ENCODE measurements at places on chromosomes 7 and 10.
A peak's percentile ranks its signal among the peaks of the same experiment; 100 is the strongest.

DNA sequence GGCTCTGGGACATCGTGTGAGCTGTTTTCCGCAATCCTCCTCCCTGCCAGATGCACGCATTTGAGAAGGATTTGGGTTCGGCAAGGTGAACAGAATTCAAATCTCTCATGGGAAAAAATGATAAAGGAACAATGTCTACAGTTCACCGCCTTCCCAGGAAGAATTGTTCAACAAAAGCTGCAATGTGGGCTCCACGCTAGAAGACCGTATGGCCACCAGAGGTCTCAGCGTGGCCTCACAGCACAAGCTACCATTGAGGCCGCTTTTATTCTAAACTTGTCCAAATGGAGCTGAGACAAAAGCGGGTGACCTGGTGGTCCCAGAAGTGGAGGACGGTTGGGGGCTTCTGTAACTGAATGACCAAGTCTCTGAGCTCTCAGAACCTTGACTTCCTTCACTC is 733.1 kb downstream of the PARD3 start:
- DNase-seq: no peak

GRCh38 chr10:88080213-88080612 is 216.8 kb downstream of the PTEN start:
- DNase-seq: no peak

GRCh38 chr10:81873932-81874816 is 820 bp upstream of the NRG3 start:
- no peak for DNase-seq

- no peak for DNase-seq
These were observed 64.0 kb upstream of the CACUL1 start for GRCh38 chr10:118818621-118819221.

DNA sequence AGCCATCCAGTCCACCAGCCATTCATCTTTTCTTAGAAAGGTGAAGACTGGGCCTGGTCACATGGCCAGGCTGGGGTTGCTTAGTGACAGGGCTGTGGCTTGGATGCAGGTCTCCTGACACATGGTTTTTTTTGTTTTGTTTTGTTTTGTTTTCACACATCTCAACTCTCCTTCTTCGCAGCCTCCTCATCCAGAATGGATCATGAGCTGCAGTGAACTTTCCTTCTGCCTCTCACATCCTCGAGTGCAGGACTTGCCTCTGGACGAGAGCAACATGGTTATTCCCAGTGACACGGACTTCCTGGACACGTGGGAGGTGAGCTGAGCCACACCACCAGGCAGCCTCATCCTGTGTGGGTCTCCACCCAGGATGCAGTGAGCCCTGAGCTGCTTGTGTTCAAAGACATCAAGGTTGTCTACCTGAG is 9.5 kb downstream of the AKR1E2 start:
- DNase-seq: peak; percentile 49

GRCh38 chr7:72038022-72038732 is 374.0 kb downstream of the CALN1 start:
- no peak for DNase-seq

DNA sequence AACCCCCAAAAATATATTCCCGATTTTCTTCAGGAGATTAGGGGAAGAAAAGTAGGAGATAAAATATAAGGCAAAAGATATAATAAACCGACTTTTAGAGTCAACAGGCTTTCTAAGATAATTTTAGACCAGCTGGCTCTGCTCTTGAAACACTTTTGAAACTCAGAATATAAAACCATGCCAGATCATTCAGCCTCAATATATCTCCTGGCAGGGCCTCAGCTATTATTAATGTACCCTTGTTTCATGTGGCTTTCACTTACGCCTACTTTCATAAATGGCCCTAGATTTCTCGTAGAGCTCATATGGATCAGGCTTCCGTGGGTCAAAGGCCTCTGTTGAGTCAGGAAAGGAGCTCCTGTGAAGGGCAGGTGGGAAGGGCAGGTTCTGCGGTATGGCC is 396.0 kb downstream of the PHTF2 start:
- no peak for DNase-seq

GRCh38 chr10:35392482-35393228 is 56.3 kb downstream of the CCNY start:
- DNase-seq: no peak

GRCh38 chr7:114650491-114650890 is 235.9 kb downstream of the FOXP2 start:
- no peak for DNase-seq

GRCh38 chr7:146214842-146215241 is 98.2 kb downstream of the CNTNAP2 start:
- no peak for DNase-seq

DNA sequence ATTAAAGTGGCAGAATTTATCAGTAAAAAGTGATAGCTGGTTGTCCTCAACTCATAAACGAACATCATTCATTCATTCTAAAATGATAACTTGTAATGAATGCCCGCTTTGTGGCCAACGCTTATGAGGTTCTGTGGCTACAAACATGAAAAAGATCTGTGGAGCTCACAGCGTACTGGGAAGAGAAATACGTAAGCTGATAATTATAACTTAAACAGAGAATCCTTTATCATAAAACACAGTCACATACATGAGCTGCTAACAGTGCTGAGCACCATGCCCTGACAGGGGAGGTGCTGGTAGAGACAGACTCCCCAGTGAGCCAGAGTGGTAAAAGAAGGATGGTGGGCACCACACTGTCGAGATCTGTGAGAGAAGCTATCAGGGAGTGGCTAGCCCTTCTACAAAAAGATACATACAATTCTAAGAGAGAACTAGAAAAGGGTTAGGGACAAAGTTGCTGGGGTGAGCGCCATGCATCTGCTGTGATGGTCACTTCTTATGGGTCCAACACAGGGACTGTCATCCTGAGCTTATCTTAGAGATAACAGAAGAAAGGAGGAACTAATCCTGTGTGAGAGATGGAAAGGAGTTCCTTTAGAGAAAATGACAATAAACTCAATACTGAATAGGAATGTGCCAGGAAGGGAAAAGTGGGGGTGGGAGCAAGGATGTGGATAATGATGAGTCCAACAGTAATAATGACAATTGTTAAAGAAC is 106.7 kb downstream of the USP6NL start:
- DNase-seq: no peak

DNA sequence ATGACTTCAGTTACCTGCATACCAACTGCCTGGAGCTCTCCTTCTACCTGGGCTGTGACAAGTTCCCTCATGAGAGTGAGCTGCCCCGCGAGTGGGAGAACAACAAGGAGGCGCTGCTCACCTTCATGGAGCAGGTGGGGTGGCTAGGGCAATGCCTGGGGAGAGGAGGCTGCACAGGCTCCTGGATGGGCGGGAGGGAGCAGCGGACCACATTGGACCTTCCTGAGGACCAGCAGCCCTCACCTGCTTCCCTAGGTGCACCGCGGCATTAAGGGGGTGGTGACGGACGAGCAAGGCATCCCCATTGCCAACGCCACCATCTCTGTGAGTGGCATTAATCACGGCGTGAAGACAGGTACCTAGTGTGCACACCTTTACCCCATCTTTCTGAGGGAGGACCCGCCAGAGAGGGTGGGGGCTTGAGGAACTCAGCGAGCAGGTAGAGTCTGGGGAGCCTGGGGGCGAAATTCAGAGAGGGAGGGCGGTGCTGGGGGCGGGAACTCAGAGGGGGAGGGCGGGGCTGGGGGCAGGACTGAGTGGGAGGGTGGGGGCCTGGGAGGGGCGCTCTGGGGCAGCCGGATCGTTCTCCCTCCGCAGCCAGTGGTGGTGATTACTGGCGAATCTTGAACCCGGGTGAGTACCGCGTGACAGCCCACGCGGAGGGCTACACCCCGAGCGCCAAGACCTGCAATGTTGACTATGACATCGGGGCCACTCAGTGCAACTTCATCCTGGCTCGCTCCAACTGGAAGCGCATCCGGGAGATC is 9.0 kb downstream of the AEBP1 start:
- DNase-seq: no peak

GRCh38 chr10:11691319-11691755 is 50.8 kb upstream of the ECHDC3 start:
- DNase-seq: no peak

- no peak for DNase-seq
These were observed 188.9 kb upstream of the KMT2E start for GRCh38 chr7:104825099-104825498.

DNA sequence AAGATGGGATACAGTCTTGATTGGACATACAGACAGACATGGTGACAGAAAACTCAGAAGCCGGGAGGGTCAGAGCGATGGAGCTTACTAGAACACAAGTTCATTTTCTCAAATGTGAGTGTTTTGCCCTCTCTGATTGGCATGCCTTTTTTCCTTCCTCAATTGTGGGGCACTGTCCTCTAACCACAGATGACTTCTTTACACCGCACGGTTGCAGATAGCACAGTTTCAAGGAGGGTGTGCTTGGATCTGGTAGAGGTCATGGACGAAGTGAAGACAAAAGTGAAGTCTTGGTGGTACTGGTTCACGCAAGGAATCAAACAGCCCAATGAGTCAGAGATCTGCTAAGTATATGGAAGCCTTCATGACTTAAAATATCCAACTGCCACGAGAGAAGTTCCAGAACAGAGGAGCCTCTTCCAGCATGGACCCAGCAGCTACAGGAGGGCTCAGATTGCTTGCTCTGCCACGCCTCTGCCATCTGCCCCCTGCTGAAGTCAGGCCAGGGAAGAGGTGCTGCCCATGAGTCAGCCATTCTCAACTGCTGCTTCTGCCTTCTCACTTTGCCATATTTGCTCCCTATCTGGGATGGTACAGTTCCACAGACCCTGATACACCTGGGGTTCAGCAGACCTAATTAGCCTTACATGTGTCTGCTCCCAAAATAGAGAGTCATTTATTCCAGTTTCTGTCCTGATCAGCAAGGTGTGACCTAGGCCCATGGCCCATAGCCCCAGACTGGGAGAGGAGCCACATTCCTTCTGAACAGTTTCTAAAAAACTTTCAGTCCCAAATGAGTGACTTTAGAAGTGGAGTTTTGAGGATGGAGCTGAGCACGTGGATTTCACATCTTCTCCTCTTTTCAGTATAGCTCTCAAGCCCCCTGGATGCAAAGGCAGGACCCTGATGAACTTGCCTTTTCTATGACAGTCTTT is 413.8 kb downstream of the KCNMA1 start:
- DNase-seq: no peak

DNA sequence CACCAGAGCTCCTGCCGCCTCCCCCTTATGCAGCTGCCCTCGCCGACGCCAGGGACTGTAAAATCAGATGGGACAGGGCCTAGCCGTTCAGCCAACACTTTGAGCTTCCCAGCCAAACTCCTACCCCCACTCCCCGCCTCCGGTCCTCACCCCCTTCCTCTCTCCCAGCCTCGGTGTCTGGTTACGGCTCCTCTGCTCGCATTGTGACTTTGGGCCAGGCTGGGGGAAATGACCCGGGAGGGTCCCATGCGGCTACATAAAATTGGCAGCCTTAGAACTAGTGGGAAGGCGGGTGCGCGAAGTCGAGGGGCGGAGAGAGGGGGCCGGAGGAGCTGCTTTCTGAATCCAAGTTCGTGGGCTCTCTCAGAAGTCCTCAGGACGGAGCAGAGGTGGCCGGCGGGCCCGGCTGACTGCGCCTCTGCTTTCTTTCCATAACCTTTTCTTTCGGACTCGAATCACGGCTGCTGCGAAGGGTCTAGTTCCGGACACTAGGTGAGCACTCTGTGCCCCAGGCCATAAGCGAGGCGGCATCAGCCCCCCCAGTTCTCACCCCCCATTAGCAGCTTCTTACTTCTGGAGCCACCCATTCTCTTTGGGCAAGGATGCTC is at the start of gene KAZALD1:
Gene KAZALD1 (plus strand): TSS at position 366 of the 608 bp plus-strand sequence. CDS start 604 bp downstream, outside the sequence.
- no peak for DNase-seq

- no peak for DNase-seq
These were observed 5.8 kb downstream of the UPP1 start for GRCh38 chr7:48094861-48095293.

- no peak for DNase-seq
These were observed 26.9 kb downstream of the ADCY1 start for GRCh38 chr7:45601094-45601493.

DNA sequence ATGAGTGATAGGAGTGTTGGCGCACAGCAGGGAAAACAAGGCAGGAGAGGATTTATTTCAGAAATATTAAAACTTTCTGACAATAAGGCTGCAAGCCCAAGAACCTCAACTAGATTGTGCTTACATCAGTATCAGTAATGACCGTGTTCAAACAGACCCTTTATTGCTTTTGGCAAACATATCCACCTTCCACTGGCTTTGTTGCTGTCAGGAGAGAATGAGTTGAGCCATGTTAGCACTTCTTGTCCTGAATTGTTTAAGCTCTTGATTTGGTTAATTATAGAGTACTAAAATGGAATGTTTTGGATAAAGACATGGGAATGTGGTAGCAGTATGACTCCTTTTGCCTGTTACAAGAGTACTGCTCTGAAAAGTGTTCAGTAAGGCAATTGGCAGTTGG is 3.8 kb downstream of the AHCYL2 start:
- DNase-seq: no peak

- no peak for DNase-seq
These were observed 530.1 kb upstream of the FOXK1 start for GRCh38 chr7:4151926-4152549.

DNA sequence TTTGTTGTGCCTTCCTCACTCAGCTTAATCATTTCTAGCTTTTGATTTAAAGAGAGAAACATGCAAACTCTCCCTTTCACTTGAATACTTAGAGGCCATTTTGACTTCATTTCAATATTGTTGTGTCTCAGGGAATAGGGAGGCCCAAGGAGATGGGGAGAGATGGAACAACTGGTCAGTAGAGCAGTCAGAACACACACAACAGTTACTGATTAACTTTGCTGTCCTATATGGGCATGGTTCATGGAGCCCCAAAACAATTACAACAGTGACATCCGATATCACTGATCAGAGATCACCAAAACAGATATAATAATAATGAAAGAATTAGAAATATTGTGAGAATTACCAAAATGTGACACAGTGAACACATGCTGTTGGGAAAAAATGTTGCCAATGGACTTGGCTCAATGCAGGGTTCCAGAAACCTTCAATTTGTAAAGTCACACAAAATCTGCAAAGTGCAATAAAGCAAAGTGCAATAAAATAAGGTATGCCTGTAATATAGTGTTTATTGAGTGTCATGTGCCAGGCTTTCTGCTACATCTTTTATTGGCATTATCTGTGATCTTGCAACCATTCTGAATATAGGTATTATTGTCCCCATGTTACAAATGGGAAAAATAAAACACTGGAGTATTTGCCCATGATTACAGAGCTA is 38.2 kb downstream of the CCDC71L start:
- DNase-seq: no peak

DNA sequence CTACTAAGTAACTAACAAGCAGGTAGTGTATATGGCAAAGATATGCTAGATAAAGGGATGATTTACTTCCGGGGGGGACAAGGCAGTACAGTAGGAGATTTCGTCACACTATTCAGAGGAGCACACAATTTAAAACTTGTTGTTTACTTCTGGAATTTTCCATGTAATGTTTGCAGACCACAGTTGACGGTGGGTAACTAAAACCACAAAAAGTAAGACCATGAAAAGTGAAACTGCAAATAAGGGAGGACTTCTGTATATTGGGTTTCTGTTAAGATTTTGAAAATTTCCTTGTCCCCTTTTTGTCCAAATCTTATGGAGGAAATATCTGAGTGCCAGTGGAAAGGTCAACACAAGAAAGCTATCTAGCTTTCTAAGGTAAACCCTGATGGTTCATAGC is 170.0 kb downstream of the ELAPOR2 start:
- DNase-seq: no peak
